ENCODE measurements at places on chromosomes 1 and 21.

DNA sequence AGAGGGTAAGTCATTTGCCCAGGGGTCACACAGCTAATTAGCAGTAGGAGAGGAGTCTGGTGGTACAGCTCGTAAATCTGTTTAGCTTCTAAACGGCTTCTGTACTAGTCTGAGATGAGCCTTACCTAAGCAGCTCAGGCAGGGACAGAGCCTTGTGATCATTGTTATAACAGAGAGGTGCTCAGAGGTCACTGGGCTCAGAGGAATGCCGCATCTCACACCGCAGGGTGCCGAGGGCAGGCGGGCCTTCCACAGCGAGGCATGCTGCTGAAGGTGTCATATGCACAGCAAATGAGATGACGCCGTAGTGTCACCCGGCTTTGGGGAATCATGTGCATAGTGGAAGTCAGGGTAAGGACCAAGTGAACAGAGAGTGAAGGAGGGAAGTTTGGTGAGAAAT is 305.2 kb upstream of the FMN2 start:
- no peak for DNase-seq

- no peak for DNase-seq
Observed at GRCh38 chr1:212634252-212634651, 25.7 kb downstream of the ATF3 start.

DNA sequence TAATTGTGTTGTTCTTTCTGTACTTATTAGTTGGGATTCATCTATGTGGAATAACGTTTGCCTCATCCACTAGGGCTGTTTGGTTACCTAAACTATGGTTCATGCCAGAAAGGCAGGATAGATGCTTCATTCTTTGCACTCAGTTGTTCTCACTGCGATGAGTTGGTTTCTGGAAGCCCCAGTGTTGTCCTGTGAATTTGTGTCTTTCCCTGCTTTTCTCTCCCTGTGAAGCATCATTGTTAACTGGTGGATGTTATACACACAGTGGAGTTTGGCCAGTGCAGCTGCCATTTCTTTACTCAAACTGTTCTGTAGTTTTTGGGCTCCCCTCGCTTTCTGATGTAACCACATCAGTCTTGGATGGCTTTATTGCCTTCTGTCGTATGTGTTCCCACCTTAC is 143.6 kb upstream of the COL6A1 start:
- DNase-seq: no peak

DNA sequence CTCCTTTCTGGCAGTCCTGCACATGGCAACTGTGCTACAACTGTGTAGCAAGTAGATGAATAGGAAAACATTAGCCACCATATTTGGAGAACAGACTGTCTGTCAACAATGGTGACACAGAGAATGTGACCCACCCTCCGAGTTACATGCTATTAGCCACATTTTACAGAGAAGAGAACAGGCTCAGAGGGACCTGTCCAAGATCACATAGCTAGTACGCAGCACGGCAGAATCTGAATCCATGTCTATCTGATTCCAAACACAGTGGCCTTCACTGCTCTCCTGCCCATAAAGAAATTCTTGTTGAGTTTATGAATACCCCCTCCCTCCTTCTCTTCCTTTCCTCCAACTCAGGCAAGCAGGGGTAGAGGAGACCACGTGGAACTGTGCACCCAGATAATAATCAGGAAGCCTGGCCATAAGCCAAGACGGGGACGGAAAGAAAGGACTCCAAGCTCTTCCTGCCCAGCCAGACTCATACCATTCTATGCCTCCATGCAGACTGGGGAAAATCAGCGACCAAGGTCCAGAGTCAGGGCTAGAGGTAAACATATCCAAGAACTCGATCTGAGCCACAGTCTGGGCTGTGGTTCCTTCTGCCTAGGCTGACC is 78.8 kb downstream of the TRABD2B start:
- no peak for DNase-seq

GRCh38 chr1:61844006-61844405 is 101.7 kb downstream of the PATJ start:
- DNase-seq: no peak

DNA sequence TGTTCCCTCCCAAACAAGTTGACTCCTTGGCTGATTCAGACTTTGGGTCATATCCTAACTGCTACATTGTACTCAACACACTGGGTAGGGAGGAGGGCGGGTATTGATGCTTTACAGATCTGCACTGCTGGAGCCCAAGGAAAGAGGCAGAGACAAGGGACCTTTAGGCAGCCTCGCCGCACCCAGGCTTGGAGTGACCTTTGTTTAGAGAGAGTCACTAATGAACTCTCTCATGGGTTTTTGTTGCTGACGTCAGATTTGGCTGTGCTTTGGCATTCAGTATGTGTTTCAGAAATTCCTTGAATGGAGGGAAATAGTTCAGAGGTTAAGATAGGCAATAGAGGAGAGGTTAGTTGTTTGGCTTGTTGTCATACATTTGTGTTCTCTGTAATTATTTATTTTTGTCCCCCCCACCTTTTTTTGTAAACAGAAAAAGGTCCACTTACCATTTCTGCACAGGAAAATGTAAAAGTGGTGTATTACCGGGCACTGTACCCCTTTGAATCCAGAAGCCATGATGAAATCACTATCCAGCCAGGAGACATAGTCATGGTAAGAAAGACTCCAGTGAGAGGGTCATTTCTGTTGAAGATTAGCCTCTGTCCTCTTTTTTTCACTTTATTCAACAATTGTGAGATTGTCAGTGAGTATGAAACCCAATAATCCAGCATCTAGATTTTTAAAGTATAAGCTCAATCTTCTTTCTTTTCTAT is 116.1 kb downstream of the ATP5PO start:
- DNase-seq: no peak

DNA sequence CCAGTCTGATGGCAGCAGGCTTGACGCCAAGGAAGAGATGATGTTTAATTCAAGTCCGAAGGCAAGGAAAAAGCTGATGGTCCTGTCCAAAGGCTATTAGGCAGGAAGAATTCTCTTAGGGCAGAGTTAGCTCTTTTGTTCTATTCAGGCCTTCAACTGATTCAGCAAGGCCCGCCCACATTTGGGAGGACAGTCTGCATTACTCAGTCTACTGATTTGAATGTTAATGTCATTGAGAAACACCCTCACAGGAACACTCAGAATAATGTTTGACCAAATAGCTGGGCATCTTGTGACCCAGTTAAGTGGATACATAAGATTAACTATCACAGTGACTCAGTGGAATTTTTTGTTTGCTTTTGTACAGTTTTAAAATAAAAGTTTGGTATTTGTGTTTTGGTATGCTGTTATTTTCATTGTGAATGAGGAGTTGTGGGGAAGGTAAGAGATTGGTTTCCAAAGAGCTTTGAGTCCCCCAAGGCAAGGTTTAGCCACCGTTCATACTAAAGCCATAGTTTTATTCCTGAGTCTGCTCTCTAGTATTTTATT is 1.7 kb upstream of the ZNF691 start:
- DNase-seq: no peak

- DNase-seq: no peak
Observed at GRCh38 chr1:5753549-5754421, 238.4 kb downstream of the NPHP4 start.

DNA sequence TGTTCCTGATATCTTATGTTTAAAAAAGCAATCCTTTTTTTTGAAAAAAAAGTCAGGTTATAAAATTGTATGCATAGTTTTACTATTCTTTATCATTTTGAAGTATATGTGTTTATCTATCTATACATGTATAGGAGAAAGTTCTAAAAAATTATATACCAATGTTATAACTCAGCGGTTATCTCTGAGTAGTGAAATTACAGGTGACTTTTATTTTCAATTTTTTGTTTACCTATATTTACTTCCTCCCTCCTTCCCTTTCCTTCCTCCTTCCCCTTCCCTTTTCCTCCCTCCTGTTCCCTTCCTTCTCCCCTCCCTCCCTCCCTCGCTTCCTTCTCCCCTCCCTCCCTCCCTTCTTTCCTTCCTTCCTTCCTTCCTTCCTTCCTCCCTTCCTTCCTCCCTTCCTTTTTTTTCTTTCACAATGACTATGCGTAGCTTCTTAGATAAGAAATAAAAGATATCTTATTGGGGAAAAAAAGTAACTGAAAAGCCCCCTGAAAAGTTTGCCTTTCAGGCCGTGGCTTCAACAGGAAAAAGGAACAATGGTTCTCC is 77.1 kb downstream of the ABCA4 start:
- DNase-seq: no peak

GRCh38 chr1:4718071-4718470 is 63.7 kb downstream of the AJAP1 start:
- no peak for DNase-seq

GRCh38 chr1:21332554-21333311 is 42.5 kb upstream of the ECE1 start:
- DNase-seq: no peak

DNA sequence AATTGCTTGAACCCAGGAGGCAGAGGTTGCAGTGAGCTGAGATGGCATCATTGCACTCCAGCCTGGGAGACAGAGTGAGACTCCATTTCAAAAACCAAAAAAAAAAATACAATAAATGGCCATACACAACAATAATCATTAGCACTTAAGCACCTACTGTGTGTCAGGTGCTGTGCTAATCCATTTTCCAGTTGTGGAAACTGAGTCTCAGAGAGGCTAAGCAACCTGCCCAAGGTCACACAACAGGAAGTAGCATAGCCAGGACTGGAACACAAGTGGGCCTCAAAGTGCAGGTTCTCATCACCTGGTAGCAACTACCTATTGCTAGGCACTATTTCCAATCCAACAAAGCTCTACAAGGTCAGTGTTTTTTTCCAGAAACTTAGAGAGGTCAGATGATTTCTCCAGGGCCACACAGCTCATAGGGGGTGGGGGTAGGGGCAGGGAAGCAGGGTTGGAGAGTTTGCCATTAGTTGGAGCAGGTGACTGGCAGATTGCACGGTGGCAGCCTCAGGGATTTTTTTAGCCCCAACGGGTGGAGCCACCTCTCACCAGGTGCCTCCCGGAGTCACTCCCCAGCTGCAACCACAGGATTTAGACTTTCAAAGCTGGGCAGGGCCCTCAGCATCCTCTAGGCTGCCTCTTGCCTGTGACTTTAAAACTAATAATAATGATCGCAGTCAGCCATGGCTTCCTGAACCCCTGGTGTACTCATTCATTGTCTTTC is 52.5 kb upstream of the ID3 start:
- no peak for DNase-seq

DNA sequence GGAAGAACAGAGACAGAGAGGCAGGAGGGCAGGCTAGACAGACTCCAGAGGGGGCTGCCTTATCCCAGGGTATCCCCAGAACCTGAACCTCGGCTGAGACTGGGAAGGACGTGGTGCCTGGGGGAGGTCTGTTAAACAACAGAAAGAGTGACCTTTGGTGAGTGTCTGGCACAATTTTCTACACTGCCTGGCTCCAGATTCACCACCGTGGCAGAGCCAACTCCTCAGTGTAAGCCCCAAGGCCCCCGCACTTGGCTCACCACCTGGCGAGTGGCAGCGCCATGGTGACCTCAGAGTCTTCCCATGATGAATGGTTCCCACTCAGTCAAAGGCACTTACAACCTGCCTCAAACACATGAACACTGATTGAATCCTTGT is 6.5 kb downstream of the RD3 start:
- DNase-seq: no peak

DNA sequence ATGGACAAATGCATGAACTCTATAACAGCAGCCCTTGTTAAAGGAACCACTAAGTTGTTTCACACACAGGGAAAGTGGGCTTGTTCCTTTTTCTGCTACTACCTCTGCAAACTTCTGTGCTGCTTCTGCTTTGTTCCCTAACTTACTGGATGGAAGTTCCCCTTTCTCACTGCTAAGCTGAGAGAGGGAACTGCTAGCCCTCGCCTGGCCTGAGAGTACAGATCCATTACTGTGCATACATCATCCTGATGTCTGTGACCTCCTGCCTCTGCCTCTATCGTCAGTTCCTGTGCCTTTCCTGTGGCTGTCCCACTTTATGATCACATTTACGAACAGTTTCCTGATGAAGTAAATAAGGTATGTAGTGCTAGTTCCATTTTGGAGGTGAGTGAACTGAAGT is 3.5 kb downstream of the GNAT2 start:
- no peak for DNase-seq

- no peak for DNase-seq
Observed at GRCh38 chr21:34558166-34558565, 46.2 kb upstream of the KCNE1 start.

- DNase-seq: no peak
Observed at GRCh38 chr1:115753830-115754229, 14.7 kb downstream of the CASQ2 start.

GRCh38 chr1:216457356-216457755 is 34.1 kb upstream of the USH2A start:
- DNase-seq: peak; percentile 13

DNA sequence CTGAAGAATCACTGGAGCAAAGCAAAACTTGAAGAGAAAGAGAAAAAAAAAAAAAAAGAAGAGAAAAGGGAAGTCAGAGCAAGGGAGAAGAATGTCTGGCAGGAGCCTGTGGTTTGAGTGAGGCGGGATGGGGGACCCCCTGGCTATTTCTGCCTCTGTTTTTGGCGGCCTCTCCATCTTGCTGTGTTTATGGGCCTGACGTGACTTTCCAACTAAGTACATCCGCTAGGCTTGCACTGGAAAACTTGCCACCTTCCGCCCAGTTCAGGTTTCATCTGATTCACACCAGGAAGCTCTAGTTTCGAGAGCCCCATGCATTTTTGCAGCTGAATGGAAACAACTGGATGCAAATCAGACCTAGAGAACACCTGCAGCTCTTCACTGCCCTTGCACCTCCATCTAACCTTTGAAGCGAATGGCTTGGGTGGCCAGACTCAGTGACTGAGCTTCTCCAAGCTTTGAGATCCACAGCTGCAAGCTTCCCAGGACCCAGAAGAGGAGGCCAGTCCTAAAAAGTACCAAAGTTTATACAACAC is 28.0 kb downstream of the TBX15 start:
- no peak for DNase-seq

DNA sequence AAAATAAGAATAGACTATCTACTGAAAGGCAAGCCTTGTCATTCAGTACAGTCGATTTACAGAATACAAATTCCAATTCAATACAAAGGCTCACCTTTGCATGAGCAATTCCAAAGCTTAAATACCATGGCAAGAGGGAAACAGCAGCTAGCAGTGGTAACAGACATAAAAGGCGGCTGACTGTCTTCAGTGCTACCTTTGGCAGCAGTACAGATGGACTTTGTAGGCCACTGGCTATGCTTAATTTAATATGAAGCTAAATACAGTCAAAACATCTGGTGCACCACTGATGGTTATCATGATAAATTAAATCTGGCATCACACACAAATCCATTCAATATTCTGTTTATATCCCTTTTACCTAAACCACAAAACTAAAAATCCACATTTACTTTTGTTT is 62.4 kb downstream of the RERE start:
- no peak for DNase-seq

All from fibroblast of skin of left quadriceps (primary cell).